Kidney (tissue), 22 donors: ENCODE measurements at places on chromosomes 5 and 9.

GRCh38 chr5:174617910-174618309 lies 106.5 kb upstream of the MSX2 start:
- DNase-seq = no peak

- DNase-seq = no peak
Observed at GRCh38 chr5:1173485-1174070, 27.8 kb upstream of the SLC6A19 start.

DNA sequence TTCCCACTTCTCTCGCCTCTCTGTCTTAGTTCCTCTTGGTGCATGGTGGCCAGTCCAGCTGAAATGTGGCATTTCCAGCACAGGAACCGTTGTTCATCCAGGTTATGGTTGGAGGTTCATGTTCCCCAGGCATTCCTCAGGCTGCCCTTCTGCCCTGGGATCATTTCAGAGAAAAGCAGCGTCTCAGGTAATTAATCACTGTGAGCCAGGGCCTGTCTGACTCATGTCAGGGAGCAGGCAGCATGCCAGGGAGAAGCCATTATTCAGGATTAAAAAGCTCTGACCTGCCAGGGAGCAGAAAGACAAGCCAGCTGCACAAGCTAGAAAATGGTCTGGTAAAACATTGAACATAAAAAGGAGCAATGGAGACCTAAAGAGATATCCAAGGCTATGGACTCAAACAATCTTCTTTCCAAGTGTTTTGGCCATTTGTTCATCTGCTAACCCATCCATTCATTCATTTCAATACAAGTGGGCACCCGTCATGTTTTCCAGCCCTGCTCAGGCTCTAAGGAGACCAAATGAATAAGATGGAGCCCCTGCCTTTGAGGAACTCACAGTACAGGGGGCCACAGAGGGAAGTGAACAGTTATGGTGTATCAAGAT lies 241.4 kb downstream of the DRD1 start:
- peak; percentile 68 for DNase-seq

DNA sequence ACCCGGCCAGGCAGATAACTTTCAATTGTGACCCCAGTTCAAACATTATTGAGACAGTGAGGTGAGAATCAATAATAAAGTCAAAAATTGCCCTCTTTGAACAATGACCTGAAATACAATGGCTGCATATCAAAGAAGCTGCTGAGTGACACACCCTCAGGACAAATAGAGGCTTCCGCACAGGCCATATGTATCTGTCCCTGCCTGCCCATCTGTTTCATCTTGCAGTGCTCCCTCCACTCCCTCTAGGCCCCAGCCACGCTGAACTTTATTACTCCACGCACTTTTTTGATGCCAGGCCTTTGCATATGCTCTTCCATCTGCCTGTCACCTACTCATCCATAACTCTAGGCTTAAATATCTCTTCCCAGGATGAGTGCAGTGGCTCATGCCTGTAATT lies 15.9 kb upstream of the PFDN1 start:
- DNase-seq = no peak

GRCh38 chr5:58794875-58795274 lies 212.0 kb downstream of the RAB3C start:
- DNase-seq = no peak

- DNase-seq = no peak
Observed at GRCh38 chr5:37738057-37738691, 101.7 kb downstream of the GDNF start.

- no peak for DNase-seq
Observed at GRCh38 chr5:150846654-150847333, 473 bp downstream of the IRGM start.

- DNase-seq = no peak
Observed at GRCh38 chr9:83474631-83475030, 63.6 kb downstream of the FRMD3 start.

DNA sequence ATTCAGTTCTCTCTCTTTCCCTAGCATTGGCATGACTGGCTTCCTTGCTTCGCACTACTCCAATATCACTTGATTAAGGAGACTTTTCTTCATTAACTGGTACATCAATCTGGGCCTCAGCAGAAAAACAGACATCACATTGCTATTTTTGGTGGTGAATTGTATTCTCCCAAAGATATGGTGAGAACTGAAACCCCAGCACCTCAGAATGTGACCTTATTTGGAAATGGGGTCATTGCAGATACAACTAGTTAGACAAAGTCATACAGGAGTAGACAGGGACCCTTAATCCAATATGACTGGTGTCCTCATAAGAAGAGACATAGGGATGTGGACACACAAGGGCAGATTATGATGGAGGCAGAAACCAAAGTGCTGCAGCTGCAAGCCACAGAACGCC lies 7.5 kb upstream of the RAD23B start:
- DNase-seq = no peak

GRCh38 chr9:120765910-120766425 lies 27.2 kb downstream of the FBXW2 start:
- DNase-seq = no peak

DNA sequence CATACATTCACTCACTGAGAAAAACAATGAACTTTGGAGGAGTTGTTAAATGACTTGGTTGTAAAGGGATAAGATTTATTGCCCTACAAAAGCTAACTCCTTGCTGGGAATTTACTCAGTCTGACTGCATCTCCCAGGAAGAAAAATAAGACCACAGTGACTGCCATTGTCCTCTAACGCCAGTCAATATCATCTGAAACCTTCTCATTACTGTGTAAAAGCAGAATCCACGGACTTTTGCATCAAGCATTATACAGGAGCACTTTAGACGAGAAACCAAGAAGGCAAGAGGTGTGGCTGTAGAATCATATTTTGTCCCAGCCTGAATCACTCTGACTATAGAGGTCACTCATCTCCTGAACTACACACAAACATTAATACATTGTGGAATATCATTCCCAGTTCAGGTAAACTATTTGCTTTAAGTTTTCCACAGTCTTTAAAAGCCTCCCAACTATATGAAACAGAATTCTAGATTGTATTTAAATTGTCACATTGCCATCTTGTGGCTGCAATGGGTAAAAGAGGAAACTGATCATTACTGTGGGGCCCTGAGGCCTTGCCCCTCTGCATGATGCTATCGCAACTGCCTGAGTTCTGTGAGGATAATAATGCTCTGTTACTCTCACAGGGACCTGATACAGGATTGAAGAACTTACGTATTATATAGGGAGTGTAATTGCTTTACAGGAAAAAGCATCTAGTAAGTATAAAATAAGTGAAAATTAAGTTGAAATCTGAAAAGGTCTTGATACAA lies 142.9 kb downstream of the SLCO4C1 start:
- DNase-seq = no peak

- no peak for DNase-seq
Observed at GRCh38 chr9:120677965-120678364, 36.3 kb downstream of the MEGF9 start.

GRCh38 chr5:34721327-34721726 lies 65.2 kb downstream of the RAI14 start:
- DNase-seq = no peak

DNA sequence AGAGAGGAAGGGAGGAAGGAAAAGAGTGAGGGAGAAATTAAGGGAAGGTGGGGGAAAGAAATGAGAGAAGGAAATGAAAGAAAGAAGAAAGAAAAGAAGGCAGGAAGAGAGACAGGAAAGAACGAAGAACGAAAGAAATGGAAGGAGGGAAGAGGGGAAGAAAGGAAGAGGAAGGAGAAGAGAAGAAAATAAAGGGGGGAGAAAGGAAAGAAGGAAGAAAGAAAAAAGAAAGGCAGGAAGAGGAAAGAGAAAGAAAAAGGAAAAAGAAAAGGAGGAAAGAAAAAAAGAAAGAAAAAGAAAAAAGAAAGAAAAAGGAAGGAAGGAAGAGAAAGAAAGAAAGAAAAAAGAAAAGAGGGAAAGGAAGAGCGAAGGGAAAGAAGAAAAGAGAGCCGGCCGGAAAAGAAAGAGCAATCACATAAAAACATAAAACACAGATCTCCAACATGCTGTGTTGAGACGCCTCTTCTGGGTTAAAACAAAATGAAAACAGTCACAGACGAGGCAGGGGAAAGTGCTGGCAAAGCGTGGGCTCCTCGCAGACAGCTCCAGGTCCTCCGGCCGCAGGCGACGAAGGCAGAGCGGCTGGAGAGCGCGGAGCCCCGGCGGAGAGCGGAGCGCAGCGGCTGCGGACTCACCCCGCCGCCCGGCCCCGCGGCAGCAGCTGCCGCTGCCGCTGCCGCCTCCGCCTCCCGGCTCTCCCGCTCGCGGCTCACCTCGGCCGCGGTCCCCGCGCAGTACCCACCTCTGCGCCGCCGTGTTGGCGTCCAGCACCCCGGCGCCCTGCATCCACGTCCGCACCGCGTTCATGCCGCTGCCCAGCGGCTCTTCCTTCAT lies 896 bp downstream of the EBF1 start:
- DNase-seq = peak; percentile 62

DNA sequence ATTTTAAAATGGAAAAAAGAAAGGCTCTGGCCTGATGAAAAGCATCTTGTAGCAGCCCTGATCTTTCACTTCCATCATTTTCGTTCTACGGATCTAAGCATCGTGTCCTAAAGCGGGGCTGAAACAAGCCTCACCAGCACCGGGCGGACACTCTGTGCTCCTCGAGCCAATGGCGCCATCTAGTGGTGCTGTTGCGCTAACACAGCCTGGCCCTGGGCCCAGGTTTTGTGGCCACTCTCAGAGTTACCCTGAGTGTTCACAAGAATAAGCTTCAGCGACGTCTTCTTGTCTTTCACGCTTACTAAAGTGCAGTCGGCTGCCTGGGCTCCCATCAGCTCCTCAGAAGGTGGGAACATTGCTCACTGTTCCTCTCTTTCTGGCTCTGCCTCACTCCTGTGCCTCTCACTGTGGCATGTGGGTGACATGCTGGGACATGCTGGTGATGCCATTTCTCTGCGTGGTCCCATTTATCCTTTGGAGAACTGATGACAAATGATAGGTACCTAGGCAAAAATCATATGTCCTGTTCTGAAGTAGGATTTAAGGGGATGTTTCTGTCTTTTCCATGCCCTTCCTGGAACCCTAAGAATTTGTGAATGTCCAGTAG lies 32.7 kb downstream of the DMRT3 start:
- peak; percentile 85 for DNase-seq
